ENCODE measurements at places on chromosomes 11 and 22.

GRCh38 chr22:28142361-28142961 is 223.4 kb upstream of the PITPNB start:
- no peaks in the 10 kb centered on the region for H3K4me1 ChIP-seq
- no peaks in the 10 kb centered on the region for H3K36me3 ChIP-seq
- DNase-seq: no peak
- H3K27me3 ChIP-seq: peaks cover 1% of the 10 kb centered on the region
- H3K4me3 ChIP-seq: no peak overlapping the region

DNA sequence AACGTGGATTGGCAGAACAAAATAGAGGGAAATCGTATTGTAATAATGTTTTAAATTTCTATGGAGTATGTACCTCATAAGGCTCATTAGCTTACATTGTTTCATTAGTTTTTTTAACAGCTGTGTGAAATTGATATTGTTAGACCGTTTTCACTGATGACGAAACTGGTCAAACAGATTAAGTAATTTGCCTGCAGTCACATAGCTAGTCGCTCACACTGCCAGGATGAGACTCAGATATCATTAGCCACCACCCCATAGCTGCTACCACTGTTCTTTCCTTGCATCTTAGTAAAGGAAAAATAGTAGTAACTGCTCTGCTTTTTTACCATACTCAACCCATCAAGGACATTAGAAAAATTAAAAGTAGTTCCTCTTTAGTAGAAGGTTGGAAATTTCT is 64.0 kb downstream of the DKK3 start:
- peaks cover 19% of the 10 kb centered on the region for H3K36me3 ChIP-seq
- no peak for DNase-seq
- H3K4me3 ChIP-seq: no peak overlapping the region
- H3K27ac ChIP-seq: no peak overlapping the region
- no peaks in the 10 kb centered on the region for H3K4me1 ChIP-seq

GRCh38 chr11:118224511-118225188 is at the start of gene JAML:
TSS of gene JAML (minus strand) at chr11:118225011. CDS start at chr11:118214866, 10,145 bp downstream.
- H3K4me1 ChIP-seq: peaks cover 80% of the 10 kb centered on the region
- peak; percentile 84 for DNase-seq
- peaks cover 83% of the 10 kb centered on the region for H3K36me3 ChIP-seq
- no peaks in the 10 kb centered on the region for H3K27me3 ChIP-seq

GRCh38 chr22:37193629-37194191 is 5.7 kb upstream of the C1QTNF6 start:
- no peaks in the 10 kb centered on the region for H3K27me3 ChIP-seq
- DNase-seq: peak; percentile 67
- H3K36me3 ChIP-seq: peaks cover 11% of the 10 kb centered on the region
- peak overlapping the region; percentile 57 for H3K4me3 ChIP-seq
- H3K27ac ChIP-seq: peak overlapping the region; percentile 81

DNA sequence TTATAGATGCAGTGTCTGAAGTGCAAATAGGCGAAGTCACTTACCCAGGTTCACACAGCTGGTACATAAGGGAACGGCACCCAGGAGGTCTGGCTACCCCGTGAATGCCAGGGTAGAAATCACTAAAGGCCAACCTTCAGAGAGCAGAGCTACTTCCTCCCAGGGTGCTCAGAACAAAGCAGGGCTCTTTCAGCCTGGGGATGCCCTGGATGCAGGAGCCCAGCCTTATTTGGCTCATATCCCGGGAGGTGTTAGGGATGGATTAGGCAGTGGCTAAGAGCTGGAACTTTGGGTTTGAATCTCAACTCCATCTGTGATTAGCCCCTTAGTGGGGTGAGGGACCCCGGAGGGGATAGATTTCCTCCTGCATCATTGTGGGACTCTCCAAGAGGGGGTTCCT is 33.1 kb upstream of the ASPHD2 start:
- no peaks in the 10 kb centered on the region for H3K36me3 ChIP-seq
- H3K27me3 ChIP-seq: peaks cover 2% of the 10 kb centered on the region

DNA sequence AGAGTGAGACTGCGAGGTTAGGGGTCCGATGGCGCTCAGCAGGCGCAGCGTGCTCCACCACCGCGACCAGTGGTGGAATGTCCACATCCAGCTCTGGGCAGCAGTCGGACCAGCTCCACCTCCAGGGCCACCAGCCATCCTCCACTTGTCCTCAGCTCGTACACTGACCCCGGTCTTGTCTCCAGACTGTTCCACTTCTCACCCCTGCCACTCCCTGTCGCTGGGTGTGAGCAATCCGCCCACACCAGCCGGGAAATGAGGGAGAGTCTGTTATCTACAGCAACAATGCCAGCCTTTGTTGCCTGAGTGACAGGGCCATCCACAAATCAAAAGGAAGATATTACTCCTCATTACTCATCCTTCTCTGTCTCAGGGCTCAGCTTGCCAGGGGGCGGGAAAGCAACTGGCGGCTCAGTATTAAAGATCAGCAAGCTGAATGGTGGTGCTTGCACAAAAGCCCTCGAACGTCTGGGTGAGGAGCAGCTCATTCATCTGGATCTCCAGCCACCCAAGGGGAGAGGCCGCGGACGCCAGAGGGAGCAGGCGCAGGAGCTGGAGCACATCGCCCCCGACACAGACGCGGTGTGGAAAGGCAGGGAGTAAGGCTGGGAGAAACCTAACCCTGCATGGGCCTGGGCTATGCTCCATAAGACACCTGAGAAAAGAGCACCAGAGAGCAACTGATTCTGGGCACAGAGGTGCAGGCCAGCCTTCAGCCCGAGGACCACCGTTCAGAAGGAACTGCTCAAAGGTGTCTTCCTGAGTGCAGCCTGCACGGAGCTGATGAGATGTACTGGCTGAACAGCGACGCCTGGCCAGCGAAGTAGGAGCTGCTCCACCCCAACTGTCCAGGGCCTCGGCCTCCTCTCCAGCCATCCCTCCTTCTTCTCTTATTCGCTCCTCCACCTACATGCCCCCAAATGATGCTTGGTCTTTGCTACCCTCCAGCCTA is 21.9 kb downstream of the IGSF9B start:
- peak; percentile 49 for DNase-seq
- no peaks in the 10 kb centered on the region for H3K27me3 ChIP-seq
- no peak overlapping the region for H3K4me3 ChIP-seq
- peaks cover 41% of the 10 kb centered on the region for H3K36me3 ChIP-seq
- H3K27ac ChIP-seq: no peak overlapping the region

DNA sequence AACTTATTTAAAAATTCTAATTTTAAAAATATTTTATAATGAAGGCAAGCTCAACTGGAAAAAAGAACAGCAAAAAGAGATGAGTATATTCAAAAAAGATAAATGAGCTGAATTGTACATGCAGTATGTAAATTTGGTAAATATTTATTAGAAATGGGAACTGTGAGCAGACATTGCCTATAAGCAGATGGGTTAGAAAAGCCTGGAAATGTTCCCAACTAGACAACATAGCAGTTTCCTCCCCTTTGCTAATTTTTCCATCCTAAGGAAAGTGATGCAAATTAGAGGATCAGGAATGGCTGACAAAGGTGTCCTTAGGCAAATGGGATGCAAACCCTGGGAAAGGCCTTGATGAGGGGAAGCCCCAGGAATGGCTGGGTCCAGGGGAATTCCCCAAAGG is 37.2 kb downstream of the TP53I11 start:
- H3K27ac ChIP-seq: no peak overlapping the region
- H3K4me1 ChIP-seq: peaks cover 4% of the 10 kb centered on the region
- H3K27me3 ChIP-seq: no peaks in the 10 kb centered on the region
- no peak for DNase-seq

Measured in activated CD4-positive, alpha-beta memory T cell treated with anti-CD3 and anti-CD28 coated beads for 36 hours (primary cell).